CD4-positive, CD25-positive, alpha-beta regulatory T cell (primary cell): ENCODE measurements at places on chromosomes 2 and 18.

DNA sequence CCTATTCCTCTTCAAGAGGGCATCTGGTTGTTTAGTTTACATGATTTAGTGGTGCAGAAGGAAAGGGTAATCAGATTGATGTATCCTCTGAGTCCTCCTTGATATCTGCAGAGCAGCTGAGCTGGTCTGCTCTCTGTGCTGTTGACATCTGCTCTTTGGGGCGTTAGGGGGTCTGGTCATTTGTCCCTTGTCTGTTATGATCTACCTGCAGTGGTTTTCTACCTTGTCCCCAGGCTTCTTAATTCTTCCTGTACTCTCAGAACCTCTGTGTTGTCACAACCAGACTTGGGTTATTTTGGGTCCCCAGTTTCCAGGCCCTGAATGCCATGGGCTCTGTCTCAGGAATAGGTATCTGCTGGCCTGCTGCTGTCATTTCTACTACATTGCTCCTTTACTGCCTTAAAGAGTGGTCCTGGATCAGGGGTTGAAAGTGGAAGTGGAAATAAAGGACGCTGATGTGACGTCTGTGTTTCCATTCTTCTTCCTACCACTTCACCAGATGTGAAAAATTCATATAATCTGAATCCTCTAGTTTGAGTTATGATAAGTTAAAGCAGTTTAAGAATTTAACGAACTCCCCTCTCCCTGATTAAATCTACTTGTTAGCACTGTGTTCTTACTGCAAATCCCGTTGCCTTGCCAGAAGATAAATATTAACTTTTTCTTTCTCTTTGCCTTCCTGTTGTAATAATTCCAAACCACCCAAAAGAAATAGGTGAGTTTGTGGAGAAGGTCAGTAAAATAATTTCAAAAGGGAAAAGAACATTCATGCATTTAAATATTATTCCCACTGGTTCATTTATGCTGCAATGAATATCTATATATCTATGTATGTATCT, 16.6 kb upstream of the CPS1 start:
- no peak for DNase-seq

DNA sequence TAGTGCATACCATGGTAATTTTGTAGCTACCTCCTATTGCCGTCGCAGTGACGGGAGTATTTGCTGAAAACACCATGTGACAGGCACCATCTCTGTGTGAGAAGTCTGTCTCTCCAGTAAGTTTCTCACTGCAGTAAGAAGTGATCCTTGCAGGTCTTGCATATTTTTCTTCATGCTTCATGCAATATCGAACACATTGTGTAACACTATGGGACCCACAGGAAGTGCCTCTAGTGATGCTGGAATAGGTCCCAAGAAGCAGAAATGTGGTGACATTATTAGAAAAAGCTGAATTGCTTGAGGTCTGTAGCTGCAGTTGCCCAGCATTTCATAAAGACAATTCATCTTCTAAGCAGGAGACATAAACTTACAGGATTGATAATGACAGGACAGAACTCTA, 167.6 kb downstream of the DCDC2C start:
- no peak for DNase-seq

GRCh38 chr2:111208639-111209038, 87.9 kb downstream of the BCL2L11 start:
- no peak for DNase-seq

DNA sequence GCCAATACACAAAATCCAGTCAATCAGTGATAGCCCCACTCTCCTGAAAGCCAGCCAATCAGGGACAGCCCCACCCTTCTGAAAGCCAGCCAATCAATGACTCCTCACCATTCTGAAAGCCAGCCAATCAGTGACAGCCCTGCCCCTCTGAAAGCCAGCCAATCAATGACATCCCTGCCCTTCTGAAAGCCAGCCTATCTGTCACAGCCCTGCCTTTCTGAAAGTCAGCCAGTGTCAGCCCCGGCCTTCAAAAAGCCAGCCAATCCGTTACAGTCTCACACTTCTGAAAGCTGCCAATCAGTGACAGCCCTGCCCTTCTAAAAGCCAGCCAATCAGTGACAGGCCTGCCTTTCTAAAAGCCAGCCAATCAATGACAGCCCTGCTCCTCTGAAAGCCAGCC, 95.9 kb upstream of the HDAC4 start:
- DNase-seq, result no peak

GRCh38 chr2:153388246-153388645, 90.3 kb downstream of the RPRM start:
- no peak for DNase-seq

- no peak for DNase-seq
Observed at GRCh38 chr2:207362716-207363115, 167.0 kb upstream of the CREB1 start.

- peak; percentile 5 for DNase-seq
Observed at GRCh38 chr2:1680222-1681016, 63.9 kb downstream of the PXDN start.

GRCh38 chr2:223909001-223909741, 36.0 kb downstream of the WDFY1 start:
- DNase-seq, result no peak

- DNase-seq, result no peak
Observed at GRCh38 chr18:46883180-46883579, 34.1 kb downstream of the PIAS2 start.

GRCh38 chr2:220499225-220499624, 871.8 kb downstream of the SLC4A3 start:
- DNase-seq, result no peak

GRCh38 chr2:55235724-55236538, 3.4 kb downstream of the RPS27A start:
- DNase-seq, result no peak

- DNase-seq, result no peak
Observed at GRCh38 chr18:46469186-46469915, 187.7 kb downstream of the LOXHD1 start.

GRCh38 chr2:42353792-42354429, 7.1 kb downstream of the COX7A2L start:
- DNase-seq, result no peak

GRCh38 chr2:28336982-28337627, 55.6 kb upstream of the FOSL2 start:
- DNase-seq, result no peak

GRCh38 chr2:100833331-100833730, 13.4 kb downstream of the NPAS2 start:
- DNase-seq, result no peak

DNA sequence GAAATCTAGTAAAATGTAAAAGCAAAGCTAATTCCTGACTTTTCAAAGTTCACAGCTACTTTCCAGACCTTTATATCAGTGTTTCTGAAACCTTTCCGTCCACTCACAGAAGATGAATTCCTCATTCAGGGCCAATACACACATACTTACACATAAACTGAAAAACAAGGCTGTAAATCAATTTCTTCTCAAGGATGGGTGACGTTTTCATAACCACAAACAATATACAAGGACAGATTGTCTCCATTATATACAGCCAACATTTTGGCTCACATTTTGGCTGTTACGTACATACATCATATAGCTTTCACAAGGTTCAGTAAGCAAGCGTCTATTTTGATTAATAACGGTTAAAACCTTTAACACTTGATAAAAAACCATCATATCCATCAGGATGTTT, 1.4 kb downstream of the RPRD1A start:
- DNase-seq, result no peak

DNA sequence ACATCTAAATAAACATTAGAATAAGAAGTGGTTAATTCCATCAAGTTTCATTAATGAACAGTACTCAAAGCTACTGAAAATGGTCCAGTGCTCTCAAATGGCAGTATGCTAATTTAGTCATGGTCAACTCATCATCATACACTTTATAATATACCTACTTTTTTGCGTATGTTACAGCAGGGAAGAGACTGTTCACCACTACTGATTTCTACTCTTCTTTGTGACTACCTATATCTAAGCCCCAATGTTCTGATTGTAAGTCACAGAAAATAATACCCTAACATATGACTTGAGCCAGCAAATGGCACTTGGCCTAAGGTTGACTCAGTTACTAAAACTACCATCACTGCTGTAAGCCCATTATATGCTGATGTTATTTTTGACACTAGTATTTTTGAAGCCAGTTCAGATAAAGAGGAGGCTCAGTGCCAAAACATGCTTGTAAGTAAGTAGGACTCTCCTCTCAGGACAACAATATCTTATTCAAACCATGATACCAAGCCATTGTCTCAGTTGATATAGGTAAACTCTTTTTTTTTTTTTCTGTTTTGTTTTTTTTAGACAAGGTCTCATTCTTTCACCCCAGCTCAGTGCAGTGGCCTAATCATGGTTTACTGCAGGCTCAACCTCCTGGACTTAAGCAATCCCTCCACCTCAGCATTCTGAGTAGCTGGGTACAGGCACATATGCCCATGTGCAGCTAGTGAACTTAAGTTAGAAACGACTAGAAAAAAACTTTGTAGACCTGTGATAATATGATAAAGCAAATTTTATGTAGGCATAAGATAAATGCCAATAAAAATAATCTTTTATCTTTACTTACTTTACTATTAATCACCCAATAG, 266.9 kb downstream of the ZNF385B start:
- DNase-seq, result no peak

GRCh38 chr2:201968050-201968449, 65.6 kb upstream of the FZD7 start:
- no peak for DNase-seq

- DNase-seq, result no peak
Observed at GRCh38 chr2:150598383-150598782, 110.9 kb upstream of the RND3 start.

DNA sequence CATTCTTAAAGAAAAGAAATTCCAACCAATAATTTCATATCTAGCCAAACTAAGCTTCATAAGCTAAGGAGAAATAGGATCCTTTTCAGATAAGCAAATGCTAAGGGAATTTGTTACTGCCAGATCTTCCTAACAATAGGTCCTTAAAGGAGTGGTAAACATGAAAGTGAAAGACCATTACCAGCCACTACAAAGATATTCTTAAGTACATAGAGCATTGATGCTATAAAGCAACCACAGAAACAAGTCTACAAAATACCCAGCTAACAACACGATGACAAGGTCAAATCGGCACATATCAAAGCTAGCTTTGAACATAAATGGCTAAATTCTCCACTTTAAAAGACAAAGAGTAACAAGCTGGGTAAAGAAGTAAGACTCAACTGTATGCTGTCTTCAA, 188.9 kb upstream of the RPRM start:
- no peak for DNase-seq

DNA sequence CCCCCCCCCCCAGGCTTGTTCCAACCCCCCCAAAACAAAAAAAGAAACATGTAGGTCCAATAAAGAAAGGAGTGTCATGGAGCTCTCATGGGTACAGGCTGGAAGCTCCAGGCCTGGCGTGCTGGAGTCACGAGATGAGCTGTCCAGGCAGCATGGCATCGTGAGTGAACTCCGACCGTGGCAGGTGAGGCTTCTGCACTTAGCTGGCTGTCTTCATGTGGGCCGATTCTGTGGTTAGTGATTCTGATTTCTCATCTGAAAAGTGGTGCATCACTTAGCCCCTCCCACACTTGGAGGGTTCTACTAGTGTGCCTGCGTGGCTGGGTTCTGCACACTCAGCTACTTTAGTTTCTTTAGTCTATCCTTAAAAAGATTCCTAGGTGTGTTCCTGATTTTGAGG, 126.4 kb upstream of the MGAT5 start:
- DNase-seq, result peak; percentile 24

DNA sequence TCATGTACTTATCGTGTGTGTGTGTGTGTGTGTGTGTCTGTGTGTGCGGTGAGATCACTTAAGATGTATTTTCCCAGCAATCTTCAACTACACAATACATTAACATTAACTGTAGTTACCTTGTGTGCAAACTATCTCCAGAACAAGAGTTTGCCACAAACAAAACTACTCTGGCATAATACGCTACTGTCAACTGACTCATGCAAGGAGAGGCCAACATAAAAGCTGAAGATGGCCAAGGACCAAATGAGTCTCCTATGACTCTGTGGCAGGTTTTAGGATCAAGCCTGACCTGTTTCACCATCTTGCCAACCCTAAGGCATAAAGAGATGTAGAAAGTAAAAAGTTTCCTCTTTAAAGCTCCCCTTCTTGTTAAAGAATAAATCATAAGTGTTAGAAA, 20.1 kb downstream of the CYB5A start:
- no peak for DNase-seq

DNA sequence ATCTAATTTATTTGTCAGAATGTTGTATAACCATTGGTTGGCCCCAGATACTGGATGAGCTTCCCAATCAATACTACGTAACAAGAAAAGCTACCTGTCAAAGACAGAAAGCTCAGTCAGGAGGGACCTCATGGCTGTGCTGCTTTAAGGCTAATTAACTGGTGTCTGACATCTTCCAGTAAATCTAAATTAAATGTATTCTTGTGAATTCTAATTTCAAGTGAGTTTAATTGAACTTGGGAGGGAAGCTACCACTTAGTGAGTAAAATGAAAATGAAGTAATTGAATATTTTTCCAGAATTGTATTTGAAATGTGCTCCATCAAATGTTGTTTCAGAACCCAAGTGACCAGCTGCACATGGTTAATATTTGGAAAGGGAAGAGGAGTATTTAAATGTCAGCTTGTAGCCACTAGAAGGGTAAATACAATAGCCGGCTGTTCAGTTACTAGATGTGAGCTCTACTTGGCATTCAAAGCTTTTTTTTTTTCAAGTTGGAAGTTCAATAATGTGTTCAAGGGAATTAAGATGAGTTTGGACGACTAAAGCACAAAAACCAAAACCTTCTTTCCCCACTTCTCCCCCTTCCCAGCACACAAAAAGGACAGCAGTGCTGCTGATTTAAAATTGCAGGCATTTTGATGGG, 62.0 kb downstream of the GPR39 start:
- no peak for DNase-seq

- no peak for DNase-seq
Observed at GRCh38 chr2:137959166-137959565, 5.1 kb upstream of the HNMT start.

DNA sequence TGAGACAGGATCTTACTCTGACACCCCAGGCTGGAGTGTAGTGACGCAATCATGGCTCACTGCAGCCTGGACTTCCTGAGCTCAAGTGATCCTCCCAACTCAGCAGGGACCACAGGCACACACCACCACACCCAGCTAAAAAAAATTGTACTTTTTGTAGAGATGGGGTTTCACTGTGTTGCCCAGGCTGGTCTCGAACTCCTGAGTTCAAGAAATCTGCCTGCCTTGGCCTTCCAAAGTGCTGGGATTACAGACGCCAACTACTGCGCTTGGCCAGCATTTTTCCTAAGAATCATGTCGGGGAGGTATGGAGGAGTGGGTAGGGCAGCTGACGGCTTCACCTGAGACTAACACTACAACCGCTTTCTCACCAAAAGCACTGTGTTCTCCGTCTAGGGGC, 50.4 kb downstream of the CYP26B1 start:
- DNase-seq, result no peak
